ENCODE measurements at places on chromosomes 3 and 15. TPM values are rescaled to one million over a fixed set of nuclear protein-coding genes. Genes with fewer than 3 reads are reported as not detected.

GRCh38 chr15:66765478-66766281, 63.6 kb downstream of the SMAD6 start:
- H3K36me3 ChIP-seq = no peaks in the 10 kb centered on the region
- H3K4me3 ChIP-seq = no peak overlapping the region
- peaks cover 22% of the 10 kb centered on the region for H3K4me1 ChIP-seq
- H3K27ac ChIP-seq = no peak overlapping the region

DNA sequence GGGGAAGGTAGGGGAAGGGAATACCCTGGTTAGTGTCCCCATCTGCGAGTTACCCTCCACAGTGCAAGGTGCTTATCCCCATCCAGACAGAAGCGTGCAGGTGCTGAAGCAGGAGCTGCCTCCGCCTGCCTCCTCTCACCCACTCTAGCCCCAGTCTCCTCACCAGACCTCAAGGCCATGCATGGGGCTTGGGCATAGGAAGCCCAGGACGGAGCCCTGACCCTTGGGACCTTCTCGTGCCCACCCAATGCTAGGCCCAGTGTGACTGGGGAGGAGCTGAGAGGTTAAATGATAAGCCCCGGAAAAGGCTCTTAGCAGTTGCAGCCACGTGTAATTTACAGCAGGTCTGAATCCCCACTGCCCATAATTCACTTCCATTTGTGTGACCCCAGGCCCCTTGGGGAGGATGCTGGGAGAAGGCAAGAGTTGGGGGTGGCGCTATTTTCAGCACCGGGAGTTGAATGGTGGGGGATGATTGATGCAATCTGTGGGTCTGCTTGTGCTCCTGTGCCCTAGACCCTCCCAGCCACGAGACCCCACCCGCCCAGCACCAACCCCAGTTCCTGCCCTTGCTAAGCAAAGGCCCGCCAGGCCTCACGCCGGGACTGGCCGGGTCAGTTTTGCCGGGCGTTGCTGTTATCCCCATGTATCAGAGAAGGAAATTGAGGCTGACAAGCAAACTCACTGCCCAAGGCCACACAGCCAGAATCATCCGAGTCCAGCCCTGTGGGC, 14.5 kb upstream of the PLXND1 start:
- peaks cover 100% of the 10 kb centered on the region for H3K4me1 ChIP-seq
- no peaks in the 10 kb centered on the region for H3K36me3 ChIP-seq
- peak; percentile 76 for DNase-seq
- H3K27ac ChIP-seq = peak overlapping the region; percentile 75
- H3K4me3 ChIP-seq = no peak overlapping the region
- H3K27me3 ChIP-seq = no peaks in the 10 kb centered on the region

DNA sequence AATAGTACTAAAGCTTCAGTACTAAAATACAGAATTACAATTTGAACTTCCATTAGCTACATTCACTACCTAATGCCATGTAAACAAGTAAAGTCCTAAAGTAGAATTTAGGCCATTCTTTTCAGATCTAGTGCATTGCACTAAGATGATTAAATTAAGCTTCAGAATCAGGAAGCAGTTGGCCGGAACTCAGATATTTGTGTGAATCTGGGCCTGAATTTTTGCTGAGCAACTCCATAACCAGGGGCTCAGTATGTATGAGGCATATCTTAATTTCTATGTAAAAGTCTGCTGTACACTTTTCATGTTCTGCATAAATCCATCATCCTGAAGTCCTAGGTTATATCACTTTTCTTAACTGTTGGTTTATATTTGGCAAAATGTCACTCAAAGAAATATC, 246.4 kb downstream of the RBMS3 start:
- no peaks in the 10 kb centered on the region for H3K27me3 ChIP-seq
- DNase-seq = no peak
- H3K4me3 ChIP-seq = no peak overlapping the region
- H3K36me3 ChIP-seq = no peaks in the 10 kb centered on the region

The SPESP1 gene
- total RNA-seq = 4.4 TPM

All from spleen (tissue), 13 donors.